Activated CD4-positive, alpha-beta T cell treated with anti-CD3 and anti-CD28 coated beads for 1 hour (primary cell): ENCODE measurements at places on chromosomes 11 and 22.
A peak's percentile ranks its signal among the peaks of the same experiment; 100 is the strongest.

DNA sequence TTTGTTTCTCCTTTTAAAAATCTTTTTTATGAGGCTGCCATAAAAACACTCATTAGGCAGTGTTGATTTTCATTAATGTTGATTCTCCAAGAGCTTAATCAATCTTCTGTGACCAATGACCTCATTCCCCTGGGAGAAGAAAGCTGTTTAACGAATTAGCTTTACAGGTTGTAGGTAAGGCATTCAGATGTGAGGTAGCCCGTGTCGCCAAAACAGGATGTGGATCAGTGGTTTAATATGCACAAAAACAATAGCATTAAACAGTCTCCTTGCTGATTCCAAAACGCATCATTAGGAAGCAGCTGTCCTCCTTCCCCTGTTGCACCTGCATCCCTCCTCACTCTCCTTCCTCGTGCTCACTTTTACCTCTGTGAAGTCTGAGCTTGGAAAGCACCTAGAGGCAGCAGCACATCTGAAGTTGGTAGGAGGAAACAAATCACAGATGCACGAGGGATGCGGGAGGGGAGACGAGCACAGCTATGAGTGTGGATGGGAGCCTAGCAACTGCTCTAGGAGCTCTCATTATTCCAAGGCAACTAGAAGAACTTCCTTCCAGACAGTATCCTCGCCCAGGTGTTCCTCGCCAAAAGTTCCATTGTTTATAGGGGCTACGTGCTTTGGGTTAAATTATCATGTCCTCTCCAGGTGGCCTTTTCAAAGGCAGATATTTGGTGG, 179.4 kb upstream of the SNX19 start:
- no peak for DNase-seq

DNA sequence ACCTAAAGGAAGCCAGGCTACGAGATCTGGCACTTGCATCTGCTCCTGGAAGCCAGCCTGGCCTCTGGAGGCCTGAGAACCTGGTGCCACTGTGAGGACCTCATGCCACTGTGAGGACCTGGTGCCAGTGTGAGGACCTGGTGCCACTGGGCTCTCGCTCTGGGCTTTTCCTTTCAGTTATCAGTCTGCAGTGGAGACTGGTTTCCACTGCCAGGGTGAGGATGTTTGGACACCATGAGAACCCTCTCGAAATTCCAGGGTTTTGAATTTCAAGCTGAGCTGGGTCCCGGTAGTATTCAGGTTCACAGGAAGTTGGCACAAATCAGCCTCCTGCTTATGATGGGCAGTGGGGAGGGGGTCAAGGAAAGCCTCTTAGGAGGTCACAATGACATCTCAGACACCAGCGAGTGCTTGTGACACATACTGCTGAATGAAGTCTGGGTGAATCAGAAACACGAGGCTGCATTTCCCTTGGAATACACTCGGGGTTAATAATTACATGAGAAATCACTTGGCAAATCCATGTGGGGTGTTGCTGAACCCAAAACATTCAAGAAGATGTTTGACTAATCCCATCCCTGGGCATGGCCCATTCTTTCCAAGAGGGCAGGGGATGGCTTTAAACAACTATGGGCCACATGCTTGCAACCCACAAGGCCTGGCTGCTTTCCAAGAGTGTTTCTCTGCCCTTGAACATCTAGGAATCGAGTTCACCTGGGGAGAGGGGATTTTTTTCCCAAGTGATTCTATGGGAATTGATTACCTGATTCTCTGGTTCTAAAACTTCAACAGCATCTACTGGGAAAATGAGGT, 60.2 kb downstream of the LINC01488 start:
- DNase-seq: no peak

GRCh38 chr22:29581799-29582198, 886 bp upstream of the NIPSNAP1 start:
- DNase-seq: no peak

GRCh38 chr22:24187731-24188644, 6.7 kb downstream of the SUSD2 start:
- DNase-seq: no peak

GRCh38 chr11:133515107-133515506, 17.2 kb downstream of the OPCML start:
- no peak for DNase-seq

DNA sequence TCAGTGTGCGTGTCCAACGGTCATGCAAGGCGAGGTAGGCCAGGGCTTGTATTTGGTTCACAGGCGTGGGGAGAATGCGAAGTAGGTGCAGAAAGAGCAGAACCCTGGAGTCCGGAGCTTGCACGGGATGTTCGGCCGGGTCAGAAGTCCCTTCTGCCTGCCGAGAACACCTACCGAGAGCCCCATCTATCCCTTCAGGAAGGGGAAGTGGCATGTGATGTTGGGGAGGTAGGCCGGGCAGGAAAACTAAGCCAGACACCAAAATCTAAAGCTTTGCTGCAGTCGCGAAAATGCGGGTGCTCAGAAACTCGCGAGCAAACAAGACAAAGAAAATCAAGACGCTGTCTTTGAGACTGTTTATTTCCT, 435 bp upstream of the TAF6L start:
- DNase-seq: no peak

DNA sequence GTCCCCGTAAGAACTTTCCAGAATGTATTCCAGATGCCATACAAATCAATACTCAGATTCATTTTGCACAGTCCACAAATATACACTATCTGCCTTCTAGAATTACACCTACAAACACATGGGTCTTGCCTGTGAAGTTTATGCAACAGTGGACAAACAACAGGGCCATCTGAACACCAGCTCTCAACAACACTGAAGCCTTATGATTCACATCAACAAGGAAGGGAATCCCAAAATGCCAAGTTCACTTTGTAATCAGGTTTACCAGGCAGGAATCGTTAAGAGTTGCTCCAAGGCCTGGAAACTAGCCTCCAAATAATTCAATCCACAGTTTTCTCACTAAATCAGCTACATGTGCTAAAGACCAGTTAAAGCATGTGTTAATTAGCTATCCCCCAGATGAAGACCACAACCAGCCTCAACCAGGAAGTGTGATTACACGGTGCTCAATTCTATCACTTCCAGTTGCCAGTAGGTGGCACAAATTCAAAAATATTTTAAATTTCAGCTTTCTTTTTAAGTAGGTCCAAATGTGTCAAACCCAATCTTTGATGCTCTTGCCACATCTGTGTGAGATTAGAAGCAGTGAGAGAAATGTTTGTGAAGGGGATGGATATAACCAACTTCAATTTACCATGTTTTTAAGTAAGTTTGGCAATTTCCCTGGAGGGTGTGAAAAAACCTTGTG, 139.1 kb upstream of the BDNF start:
- no peak for DNase-seq

DNA sequence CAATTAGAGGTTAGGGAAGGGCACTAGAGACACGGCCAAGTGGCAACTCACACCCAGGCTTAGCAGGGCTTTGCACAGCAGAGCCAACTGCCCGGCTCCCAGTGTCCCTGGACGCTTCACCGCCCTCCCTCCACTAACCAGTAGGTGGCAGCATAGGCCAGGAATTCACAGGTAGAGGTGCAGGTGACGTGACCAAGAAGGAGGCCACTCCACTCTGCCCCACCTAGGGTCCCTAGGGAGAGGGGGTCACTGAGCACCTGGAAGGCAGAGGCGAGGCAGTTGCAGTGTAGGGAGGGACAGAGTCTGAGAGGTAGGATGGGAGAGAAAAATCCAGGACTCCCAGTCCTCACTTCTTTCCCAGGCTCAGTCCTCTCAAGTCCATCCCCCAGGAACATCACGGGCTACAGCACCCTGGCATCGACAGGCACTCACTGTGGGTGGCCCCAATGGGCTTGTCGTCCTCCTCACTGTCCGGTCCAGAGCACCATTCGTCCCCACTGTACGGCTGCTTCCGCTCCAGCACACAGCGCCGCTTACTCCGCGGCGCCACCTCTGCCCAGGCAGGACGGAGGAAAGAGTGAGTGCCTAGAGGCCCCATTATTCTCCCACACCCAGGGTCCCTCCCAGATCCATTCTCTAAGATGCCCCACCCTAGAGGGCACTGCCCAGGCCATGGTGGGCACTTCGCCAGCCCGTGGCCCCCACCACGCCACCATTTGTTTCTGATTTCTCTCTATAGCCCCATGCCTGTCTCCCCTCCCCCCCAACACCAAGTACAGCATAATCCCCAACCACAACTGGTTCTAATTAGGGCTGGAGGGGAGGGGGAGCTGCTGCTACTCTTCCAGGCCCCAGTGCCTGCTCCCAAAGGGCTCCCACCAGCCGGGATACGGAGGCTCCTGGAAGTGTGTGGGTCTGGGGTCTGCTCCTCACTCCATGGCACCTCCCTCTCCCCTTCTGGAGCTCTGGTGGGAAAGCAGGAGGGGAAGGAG, 18.4 kb downstream of the BCL9L start:
- peak; percentile 81 for DNase-seq

DNA sequence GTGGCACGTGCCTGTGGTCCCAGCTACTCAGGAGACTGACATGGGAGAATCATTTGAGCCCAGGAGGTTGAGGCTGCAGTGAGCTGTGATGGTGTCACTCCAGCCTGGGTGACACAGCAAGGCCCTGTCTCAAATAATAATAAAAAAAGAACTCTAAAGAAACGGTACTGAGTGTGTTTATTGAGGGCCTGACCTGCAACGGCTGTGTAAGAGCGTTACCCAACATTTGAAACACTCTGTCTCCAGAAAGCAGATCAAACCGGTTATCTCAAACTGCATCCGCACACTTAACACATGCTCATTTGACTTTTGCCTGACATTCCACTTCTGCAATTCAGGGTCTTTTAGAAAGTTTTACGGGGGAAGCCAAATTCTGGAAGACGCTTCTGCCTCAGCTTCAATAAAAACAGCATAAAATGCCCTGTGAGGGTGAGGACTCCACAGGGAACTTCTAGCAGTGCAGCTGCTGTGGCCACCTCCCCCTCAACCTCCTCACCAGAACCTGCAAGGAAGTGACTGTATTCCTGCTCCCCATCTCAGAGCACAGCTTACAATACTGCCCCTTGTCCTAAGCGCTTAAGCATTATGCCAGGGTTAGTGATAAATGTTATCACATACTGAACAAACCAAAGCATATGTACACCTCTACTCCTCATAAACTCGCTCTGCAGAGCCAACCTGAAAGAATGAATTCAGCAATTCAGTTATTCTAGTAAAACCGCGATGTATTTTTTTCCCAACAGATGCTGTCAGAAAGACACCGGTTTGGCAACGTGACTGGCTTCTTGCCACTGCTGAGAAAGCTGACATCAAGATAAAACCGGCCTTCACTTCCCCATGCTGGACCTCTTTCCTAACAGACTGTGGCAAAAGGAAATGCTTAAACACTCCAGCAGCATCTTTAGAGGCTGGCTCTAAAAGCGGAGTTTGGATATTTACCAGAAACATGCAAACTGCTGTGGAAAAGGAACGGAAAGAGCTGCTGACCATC, 52.2 kb downstream of the PRDM10 start:
- DNase-seq: no peak

GRCh38 chr11:120208777-120209176, 2.1 kb upstream of the OAF start:
- DNase-seq: no peak

- DNase-seq: peak; percentile 97
These were observed 1.5 kb upstream of the MTFP1 start for GRCh38 chr22:30423959-30424533.

DNA sequence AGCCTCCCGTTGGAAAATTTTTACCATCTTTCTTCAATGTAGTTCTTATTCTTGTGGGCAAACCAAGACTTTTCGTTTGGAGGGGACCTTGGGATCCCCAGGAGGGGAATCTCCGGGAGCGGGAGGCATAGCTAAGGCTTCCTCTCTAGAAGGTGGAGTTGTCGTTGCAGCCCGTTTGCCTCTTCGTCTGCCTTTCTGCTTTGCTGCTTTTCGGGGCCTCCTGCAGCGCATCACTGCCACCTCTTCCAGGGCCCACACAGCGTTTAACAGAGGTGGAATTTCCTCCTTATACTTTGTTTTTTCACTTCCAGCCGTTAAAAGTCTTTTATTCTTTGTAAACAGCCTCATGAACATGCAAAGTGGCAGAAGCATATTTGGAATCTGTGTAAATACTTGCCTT, 3.5 kb upstream of the IFITM3 start:
- DNase-seq: no peak

DNA sequence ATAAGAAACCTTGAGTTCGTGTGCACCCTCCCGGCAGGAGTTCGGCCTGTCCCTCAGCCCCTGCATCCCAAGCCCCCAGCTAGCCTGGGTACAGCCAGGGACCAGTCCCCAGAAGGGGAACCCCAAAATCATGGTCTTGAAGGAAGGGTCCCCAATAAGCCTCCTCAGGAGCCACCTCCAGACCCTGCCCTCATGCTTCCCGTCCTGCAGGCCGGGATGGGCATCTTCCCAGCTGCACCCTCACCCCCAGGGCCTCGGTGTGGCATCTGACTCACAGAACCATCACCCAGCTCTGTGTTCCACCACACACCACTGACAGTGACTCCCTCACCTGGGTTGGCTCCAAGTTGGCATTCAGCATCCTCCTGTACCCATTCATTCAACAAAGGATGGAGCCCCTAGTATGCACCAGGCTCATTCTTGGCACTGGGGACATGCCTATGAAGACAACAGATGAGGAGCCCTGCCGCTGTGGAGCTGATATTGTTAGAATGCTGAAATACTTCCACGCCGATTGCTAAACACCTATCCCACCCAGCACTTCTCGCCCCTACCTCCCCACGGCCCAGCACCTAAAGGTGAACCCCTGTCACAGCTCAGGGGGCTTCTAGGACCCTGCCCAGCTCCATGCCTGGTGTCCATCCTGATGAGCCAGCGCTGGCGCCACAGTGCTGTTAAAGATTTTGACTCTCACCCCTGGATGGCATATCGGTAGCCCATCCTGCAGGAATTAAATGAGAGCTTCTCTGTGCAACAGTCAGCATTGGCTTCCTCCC, 77.8 kb downstream of the BUD13 start:
- DNase-seq: no peak

DNA sequence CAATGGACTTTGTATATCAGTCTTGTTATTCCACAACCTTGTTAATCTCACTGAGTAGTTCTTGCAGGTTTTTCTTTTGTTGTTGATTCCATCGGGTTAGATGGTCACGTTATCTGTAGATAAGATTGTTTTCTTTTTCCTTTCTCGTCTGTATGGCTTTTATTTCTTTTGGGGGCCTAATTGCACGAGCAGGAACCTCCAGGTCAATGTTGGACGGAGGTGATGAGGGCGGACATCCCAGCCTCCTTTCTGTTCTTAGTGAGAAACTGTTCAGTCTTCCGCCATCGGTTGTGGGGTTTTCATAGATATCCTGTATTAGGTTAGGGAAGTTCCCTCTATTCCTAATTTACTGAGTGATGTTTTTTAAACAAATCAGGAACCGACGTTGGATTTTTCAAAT, 4.8 kb upstream of the PRR33 start:
- DNase-seq: no peak

DNA sequence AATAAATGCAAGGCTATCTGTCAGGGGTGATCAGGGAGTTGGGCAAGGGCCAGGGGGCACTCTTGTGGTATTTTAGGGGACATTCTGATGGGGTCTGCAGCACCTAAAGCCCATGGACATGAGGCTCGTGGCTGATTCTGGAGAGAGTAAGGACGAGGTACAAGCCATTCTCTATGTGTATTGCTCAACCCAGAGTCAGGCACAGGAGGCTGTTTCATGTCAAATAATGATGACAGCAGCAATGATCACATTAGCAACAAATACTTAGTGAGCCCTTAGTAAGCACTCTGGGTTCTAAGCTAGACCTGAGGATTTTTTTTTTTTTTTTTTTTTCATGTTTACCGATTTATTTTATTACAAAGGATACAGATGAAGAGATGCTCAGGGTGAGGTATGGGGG, 83.5 kb upstream of the THY1 start:
- no peak for DNase-seq
